ENCODE measurements at places on chromosomes 7 and 10.

DNA sequence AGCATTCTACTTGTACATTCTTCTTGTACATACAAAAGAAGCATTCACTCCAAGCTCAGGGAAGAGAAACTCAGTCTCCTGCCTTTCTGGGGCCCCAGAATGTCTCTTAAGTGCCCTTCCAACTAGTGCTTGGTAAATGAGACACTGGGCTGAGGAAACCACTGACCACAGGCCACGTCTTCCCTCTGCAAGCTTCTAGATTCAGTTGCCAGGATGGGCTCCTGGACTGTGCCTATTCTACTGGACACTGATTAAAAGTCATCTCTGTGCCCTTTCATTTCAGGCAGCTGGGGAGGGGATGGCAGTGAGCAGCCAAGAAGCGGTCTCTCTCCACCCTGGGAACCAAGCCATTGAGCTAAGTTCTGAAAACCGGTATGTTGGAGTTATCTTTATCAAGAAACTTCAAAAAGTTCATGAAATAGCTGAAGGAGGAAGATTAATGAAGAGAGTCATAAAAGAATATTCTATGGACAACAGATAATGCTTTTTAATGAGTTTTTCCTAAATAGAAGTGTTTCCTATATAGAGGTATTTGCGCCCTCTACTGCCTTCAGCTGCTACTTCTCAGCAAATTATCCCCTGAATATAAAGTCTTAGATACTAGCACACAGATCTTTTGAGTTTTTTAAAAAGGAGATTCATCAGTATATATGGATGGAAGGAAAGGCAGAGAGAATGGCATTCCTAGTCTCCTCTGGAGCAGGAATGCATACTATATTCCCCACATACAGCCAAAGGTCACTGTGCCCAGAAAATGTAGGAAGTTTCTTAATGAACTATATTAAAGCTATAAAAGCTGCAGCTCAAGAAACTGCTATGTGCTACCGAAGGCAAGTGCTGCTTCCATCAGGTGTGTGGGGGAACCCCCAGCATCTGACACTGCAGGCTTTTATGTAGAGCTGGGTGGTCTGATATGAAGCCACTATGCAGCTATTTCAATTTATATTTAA lies 8.4 kb upstream of the IFIT1B start:
- DNase-seq: peak; percentile 54

GRCh38 chr10:536371-536925 lies 153.0 kb downstream of the DIP2C start:
- DNase-seq: no peak

- no peak for DNase-seq
Observed at GRCh38 chr10:97852277-97852676, 2.6 kb downstream of the GOLGA7B start.

DNA sequence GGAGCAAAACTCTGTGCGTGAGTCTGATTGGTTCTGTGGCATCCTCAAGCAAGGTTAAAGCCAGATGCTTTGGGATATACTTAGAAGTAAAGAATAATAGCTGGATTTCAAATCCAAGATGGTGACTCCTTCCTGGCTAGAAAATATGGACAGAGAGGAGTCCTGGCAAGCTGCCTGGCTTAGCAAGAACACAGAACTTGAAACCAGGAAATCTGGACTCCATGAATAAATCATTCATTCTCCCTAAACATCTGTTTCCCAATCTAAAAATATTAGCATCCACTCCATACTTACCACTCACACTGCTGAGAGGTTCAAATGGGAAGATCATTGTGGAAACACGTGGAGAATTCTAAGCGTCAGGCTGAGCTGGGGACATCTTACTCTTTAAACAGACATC lies 1074.1 kb upstream of the AUTS2 start:
- no peak for DNase-seq

DNA sequence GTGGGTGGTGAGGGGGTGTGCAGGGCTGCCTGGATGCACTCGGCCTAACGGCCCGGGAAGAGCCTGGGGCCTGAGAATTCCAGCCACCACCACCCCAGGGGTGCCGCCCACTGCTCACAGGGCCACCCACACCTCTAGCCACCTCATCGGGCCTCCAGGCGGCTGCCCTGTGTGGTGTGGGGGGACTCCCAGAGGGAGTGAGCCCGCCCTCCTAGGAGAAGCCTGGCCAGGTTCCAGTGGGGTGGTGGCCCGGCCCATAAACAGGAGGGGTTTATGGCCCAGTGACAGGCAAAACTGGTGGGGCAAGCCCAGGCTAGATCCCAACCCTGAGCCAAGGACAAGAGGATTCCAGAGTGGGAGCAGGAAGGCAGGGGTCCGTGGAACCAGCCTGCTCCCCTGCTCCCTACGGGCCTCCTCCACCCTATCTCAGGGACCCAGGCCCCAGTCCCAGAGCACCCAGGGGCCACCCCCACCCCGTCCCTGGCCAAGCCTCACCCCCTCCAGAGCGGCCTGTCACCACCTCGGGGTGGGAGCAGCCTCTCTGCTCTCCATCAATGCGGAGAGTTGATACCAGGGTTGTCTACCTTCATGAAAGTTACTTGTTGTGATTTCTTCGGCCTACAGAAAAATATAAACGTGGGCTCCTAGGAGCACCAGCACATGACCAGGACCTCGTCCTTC lies 20.2 kb upstream of the PDGFA start:
- no peak for DNase-seq

GRCh38 chr10:125556882-125557281 lies 126.1 kb downstream of the TEX36 start:
- no peak for DNase-seq

GRCh38 chr7:142798451-142799436 lies 28.0 kb downstream of the PRSS2 start:
- DNase-seq: no peak

- no peak for DNase-seq
Observed at GRCh38 chr7:123999703-124000102, 33.2 kb downstream of the TMEM229A start.

- DNase-seq: no peak
Observed at GRCh38 chr7:130281260-130281659, 11.7 kb upstream of the CPA4 start.

DNA sequence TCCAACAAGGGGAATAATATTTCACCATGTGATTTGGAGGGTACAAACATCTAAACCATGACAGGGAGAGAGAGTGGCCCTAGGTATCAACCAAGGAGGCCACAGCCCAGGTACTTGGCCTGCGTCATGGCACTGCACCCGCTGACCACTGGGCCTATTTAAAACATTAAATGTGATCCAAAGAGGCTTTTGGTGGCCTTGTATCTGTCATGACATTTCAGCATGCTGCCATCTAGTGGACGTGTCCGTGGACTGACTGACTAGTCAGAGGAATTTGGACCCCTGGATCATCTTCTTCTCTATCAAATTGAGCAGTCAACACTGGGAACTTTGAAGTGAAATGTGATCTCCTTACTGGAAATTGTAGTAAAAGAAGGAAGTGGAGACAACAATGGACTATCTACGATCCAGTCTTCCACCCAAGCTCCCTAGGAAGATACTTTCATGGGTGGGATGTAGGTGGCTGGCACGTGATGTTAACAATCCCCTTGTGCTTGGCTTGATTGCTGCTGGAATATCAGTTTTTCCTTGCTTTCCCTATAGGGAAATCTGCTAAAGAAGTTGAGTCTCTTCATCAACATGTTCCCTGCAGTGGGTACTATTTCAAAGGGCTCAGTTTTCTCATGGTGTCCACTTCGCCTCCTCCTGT lies 24.6 kb upstream of the ITGA8 start:
- peak; percentile 68 for DNase-seq

DNA sequence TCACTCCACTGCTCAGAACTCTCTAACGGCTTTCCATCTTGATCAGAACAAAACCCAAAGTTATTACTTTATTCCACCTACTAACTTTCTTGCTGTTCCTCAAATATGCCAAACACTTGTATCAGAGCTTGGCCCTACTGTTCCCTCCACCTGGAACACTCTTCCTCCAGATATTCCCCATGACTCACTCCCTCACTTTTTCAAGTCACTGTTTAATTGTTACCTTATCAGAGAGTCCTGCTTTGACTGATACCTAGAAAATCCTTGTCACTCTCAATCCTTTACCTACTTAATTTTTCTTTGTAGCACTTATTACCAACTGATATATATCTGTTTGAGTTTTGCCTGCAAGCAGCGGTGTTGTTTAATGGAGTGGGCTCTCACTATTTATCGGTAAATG lies 5.6 kb upstream of the NFKB2 start:
- no peak for DNase-seq

DNA sequence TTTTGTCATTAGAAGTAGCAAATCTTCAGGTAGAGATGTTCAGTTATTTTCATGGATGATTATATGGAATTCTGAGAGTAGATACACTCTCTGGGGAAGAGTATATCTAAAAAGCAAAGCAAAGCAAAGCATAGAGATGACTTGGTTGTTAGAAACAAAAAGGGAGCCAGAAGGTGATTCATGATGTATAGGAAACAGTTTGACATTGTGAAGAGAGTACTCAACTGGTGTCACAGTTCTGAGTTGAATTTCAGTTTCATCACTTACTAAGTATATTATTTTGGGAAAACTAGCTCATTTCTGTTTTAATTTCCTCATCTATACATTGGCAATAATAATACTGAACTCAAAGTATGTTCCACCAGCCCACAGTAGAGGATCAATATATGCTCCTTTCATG lies 86.8 kb downstream of the SEMA3C start:
- DNase-seq: no peak

- peak; percentile 61 for DNase-seq
Observed at GRCh38 chr7:43647673-43648472, 65.0 kb downstream of the STK17A start.

DNA sequence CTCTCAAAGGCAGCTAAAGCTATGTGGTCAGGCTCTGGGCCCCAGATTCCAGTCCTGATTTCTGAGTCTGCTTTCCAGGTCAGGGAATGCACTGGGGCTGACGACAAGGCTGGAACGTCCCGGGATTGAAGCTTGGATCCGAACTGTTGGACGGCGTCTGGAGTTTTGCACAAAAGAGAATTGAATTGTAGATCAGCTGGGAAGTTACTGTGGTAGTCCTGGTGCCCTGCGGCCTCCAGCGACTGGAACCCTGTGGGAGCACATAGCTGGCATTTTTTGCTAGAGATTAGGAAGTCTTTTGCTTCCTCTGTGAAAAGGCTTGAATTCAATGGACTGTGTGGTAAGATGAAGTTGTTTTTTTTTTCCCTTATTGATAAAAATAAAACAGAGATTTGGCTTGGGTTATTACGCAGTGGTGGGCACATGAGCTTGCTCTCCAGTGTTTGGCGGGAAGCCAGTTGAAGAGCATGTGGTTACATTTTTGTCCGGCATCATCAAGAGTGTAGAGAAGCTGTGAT lies at the start of gene HK1:
Gene HK1, plus strand, starts transcription at position 51 of the 518 bp plus-strand sequence.
- peak; percentile 70 for DNase-seq

GRCh38 chr7:14687241-14687640 lies 215.3 kb downstream of the DGKB start:
- DNase-seq: no peak

DNA sequence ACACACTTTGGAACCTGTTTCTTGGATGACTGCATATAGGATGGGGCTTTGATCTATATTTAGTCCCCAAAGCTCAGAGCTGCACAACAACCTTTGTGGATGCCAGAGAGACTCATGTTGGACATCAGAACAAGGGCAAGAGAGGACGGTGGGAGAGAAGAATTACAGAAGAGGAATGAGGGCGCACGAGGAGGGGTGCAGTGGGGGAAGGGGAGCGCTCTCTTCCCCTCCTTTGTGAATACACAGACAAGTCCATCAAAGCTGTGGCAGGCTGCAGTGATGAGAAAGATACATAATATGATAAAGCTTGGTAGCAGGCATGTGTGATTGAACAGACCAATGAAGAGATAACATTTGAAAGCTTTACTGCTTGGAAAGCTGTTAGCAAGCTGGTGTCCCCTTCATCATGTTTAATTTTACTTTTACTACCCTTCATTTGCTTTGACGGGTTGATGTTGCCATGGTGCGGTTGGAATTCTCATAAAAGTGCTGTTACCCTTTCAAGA lies 857.8 kb downstream of the KCNMA1 start:
- DNase-seq: no peak

DNA sequence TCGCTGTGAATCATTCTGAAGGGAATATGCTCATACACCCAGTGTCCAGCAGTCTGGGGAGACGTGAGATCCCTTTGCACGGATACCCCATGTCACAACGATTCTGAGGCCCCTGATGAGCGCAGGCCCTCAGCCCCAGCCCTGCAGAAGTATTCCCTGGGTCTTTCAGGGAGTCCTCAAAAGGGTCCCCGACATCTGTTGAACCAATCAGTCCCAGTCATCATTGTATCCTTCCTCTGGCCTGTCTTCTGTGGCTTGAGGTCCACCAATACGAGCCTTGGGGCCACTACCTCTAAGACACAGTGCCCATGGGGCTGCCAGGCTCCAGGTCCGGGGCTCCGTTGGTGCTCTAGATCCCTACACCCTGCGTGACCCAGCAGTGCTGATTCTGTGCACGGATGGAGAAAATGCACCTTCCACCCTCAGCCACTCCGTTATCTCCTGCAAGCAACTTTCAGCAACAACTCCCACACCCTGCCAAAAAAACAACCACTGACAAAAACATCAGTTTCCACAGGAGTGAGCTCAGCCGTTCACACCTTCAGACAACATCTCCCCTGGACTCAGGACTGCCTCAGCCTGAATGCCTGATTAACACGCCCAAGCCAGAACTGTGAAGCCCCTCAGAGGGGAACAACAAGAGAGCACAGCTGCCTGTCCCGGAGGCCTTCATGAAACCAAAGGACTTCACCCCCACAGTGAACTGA lies 46.9 kb upstream of the KDM7A start:
- DNase-seq: no peak

- DNase-seq: no peak
Observed at GRCh38 chr7:106375499-106375898, 90.7 kb upstream of the NAMPT start.

- no peak for DNase-seq
Observed at GRCh38 chr7:150401861-150402631, 22.9 kb downstream of the ZNF775 start.

GRCh38 chr10:53463539-53463938 lies 691.0 kb upstream of the MBL2 start:
- no peak for DNase-seq

DNA sequence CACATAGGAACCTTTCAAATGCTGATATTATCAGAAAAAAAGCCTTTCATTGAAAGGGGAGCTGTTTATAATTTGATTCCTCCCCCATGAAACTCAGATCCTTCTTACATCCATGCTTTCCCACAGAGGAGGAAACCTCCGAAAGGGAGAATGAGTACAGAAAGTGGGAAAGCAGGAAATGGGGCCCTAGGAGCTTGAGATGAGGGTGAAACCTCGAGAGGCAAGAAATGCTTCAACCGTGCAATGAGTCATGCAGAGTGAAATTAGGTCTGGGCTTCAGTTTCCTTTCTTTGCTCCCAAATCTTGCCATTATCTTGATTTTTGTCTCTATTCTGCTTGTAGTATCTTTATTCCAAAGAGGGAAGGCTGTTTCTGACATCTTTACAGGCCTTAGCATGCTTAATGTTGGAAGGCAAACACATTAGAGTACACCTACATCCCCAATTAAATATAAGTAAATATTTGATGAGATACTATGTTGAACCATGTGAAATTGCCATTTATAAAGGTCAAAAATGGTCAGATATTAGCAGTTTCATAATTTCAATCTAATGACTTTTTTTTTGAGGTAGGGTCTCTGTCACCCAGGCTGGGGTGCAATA lies 79.1 kb downstream of the NAMPT start:
- no peak for DNase-seq

- no peak for DNase-seq
Observed at GRCh38 chr10:3530783-3531645, 254.0 kb downstream of the KLF6 start.

Data from suppressor macrophage (primary cell).